Right renal pelvis (tissue), 4 donors: ENCODE measurements at places on chromosomes 7 and 10. TPM values are rescaled to one million over a fixed set of nuclear protein-coding genes. Genes with fewer than 3 reads are reported as not detected.

GRCh38 chr10:91471602-91472001 is 61.5 kb downstream of the HECTD2 start:
- no peak for DNase-seq

GRCh38 chr10:44571701-44572100 is 186.8 kb upstream of the CXCL12 start:
- DNase-seq: no peak

DNA sequence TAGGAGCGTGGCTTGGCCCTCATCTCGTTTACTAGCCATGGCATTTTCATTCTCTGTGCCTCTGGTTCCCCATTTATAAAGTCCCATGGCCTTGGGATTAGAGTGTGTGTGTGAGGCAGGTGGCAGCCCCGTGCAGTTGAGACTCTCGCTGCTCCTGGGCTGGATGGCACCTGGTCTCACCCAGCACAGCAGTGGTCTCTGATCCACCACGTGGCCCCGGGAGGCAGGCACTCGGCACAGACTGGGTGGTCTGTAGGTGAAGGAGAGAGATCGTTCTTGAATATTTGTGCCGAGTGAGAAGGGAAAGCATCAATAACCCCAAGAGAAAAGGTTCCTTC is 50.4 kb downstream of the CALML3 start:
- no peak for DNase-seq

- no peak for DNase-seq
These were observed 178.5 kb downstream of the MACC1 start for GRCh38 chr7:20038676-20039075.

DNA sequence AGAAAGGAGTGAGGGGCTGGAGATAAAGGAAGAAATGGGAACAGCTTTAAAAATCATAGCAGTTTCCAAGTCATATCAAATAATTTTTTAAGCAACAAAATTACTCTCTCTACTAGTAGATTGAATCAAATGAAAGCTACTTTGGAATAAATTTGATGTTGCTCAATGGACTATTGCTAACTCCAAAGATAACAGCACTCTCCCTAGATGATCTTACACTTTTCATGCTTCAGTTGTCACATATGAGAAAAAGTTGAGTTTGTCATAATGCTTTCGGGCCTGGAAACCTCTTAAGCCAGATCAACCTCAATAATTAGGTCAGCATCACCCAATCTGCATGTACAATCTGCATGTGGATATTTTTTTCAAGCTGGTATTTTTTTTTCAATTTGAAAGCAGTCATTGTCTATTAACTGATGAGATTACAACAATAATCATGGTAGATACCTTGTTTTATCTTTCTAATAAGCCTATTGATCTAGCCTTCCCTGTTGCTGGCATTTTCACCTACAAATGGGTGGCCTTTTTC is 31.3 kb downstream of the LIPJ start:
- DNase-seq: no peak

- no peak for DNase-seq
These were observed 46.6 kb upstream of the GRID1 start for GRCh38 chr10:86413046-86413728.

DNA sequence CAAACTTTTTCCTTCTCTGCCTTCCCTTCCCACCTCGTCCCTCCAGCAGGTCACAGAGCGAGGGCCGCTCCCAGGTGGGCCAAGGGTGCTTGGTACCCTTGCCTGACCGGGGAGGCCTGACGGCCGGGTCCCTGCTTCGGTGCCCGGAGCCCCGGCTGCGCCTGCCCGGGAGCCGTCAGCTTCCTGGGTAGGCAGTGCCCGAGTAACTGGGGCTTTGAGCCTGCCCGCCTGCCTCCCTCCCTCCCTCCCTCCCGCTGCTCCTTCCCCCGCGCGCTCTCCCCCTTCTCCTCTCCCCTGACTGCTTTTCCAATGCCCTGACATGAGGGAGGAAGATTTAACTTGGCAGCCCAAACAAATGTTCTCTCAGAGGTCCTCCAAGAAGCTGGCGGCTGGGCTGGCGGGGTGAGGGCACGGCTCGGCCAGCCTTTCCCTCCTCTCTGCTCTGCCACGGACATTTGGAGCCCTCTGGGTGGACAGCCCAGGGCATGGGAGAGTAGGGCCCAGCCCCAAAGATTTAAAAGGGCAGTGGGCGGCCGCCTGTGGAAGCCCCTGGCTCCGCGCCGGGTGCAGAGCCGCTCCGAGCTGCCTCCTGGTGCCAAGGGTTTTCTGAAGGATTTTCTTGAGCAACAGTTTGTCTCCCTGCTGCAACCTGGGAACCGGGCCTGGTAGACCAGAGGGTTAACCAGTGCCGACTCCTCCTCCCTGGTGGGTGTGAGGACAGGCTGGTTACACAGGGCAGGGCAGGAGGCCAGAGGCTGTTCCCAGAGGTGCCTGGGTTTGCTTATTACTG is 2.0 kb downstream of the ZMIZ1 start:
- DNase-seq: peak; percentile 55

DNA sequence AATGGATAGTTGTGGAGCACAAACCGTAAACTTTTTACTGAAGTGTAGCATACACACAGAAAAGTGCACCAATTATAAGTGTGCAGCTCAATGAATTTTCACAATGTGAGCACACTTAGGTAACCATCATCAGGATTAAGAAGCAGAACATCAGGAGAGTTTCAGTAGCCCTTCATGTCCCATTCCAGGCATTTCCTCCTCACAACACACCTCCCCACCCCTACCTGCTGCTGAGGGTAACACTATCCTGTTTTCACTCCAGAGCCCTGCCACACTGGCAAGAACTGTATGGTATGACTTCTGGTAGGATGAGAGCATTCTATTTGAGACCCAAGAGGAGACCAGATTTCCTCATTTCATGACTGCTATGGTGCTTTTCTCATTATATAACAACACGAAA is 166.5 kb downstream of the PPP1R3A start:
- DNase-seq: no peak

GRCh38 chr7:136134503-136134902 is 157.3 kb upstream of the MTPN start:
- DNase-seq: no peak

DNA sequence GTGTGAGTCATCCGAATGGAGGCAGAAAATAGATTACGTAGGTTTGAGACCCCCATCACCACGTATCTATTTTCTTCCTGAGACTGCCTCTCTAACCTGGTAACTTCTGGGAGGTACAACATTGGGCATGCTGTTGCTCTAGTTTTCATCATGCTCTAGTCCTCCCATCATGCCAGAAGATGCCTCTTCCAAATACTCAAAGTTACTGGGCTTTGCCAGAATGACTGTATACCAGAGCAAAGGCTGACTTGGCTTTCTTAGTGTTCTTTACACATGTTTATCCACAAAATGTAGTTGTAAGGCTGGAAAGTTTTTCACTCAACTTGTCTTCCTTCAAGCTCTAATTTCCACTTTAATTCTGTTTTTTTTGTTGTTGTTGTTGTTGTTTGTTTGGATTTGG is 370.5 kb downstream of the MDFIC start:
- no peak for DNase-seq

Gene ADARB2
- 1.8 TPM for polyA plus RNA-seq

Gene RBM48
- 23.5 TPM for polyA plus RNA-seq

Gene SPDYE11
- polyA plus RNA-seq: 0.18 TPM

Gene SLC29A3
- 7.7 TPM for polyA plus RNA-seq
